ENCODE measurements at places on chromosomes 16 and 17.

GRCh38 chr17:69060822-69061221 lies at the start of gene ABCA9:
Gene ABCA9, minus strand, starts transcription at chr17:69060927. Its CDS starts 9,801 bp downstream, at chr17:69051126.
- DNase-seq, result no peak

DNA sequence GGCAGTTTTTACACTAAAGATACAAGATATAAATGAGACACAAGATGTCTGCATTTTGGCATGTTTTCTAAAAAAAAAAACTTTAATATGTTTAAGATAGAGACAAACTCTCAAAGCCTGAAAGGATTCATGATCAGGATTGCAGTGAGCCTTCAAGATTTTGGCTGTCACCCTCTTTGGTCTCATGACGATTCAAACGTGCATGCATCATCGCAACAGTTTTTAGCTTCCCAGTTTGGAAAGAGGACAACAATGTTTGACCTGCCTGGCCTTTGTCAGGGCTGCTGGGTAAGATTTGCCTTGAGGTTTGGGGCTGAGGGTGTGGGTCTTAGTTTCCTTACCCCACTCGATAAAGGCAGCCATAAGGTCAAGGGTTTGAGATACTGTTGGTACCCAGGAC lies 134.1 kb downstream of the RGS9 start:
- no peak for DNase-seq

- DNase-seq, result no peak
Measured at GRCh38 chr16:6195966-6196365, 1098.4 kb upstream of the EEF2KMT start.

DNA sequence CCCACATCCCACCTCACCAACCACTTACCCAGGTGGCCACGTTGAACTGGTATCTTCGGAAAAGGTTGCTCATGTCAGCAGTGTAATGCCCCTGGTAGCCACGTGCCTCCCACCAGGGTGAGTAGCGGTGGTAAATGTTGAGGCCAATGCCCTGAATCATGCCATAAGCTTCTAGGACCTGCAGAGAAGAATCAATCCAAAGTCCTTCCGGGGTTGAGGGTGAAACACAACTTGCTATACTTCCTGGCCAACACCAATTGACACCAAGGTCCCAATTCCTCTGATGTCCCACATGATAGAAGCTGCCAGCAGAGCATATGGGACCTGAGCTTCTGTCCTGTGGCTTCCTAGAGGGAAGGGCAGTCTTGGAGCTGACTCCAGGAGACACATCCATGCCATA lies 11.3 kb upstream of the CNOT1 start:
- no peak for DNase-seq

DNA sequence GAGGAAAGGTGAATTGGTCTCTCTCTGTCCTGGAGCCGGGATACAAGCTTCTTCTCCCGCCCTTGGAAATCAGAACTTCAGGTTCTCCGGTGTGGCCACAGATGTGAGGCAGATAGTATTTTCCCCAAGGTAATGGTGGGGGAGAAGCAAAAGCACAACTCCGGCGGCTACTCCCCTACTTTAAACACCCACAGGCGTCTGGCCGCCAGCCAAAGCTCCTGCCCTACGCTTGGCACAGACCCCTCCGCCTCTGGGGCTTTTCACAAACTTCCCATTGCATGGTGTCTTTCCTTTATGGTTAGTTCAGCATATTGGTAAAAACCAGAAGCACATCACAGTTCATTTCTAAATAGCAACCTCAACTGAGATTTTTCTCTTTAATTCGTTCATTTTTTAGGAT lies 39.4 kb upstream of the B4GALNT2 start:
- no peak for DNase-seq

DNA sequence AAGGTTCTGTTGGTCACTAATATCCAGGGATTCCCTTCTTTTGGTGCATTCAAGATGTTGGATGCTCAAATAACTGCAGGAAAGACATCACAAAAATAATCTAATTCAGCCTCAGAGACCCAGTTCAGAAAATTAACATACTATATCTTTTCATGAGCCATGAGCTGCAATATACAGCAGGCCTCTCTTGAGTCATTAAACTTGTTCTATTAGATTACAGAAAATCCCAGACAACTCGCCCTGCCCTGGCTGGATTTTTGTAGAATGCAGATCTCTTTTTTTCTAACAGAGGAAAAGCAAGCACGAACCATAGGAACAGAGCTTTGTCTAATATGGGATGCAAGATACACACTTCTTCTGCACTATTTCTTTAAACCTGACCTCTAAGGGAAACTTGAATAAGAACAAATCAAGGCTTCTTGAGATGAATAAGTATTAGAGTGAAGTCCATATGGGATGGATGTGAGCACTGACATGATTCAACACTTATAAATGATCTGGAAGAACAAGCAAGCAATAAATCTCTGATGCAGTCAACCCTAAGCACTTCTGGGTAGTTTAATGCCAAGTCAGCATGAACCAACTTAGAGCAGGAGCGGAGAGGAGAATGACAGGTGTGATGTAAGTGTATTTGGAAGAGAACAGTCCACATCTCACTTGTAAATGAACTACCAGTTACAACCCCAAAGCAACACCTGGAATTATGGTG lies 70.7 kb upstream of the GNAO1 start:
- no peak for DNase-seq

DNA sequence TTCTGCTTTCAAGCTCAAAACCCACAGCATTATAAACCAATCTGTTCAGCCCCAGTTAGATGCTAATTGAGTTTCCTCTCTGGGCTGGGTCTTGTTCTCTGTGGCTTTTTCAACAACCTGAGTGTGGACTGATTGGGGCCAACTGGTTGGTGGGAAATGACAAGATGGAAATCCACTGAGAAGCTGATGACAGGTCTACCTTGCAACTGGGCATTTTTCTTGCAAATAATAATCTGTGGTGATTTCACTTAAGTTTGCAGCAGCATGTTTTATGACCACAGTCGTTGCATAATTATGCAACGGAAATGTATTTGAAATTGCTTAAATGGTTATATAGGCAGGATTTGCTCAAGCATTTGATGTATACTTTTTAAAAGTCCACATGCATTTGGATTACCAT lies 69.9 kb downstream of the AKAP1 start:
- no peak for DNase-seq

- DNase-seq, result no peak
Measured at GRCh38 chr17:16489431-16489830, 2.6 kb downstream of the LRRC75A start.

DNA sequence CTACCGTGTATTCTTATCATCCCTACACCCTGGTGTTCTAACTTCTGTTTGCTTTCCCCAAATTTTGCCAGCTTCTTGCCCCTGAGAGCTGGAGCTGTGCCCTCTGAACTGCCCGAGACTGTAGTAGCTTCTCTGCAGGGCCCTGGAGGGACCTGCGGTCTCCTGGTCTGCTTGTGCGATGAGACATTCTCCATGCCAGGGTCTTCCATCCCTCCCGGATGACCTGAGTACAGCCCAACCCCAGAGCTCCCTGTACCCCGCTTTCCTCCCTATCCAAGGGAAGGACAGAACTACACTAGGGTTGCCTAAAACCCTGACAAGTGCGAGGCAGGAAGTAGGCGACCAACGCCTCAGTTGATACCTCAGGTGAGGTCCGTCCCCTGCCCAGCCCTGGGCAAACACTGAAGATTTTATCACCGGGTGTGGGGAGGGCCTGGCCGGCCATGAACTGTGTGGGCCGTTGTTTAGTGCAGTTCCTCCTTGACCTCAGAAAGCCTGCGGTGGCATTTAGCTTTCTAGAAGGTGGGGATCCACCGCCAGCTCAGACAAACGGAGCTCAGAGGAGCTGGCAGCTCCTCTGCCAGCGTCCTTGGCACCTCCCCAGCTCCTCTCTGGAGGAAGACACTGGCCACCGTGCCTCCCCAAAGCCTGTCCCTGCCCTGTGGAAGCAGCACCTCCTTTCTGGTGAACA lies 13.7 kb downstream of the CANT1 start:
- no peak for DNase-seq

DNA sequence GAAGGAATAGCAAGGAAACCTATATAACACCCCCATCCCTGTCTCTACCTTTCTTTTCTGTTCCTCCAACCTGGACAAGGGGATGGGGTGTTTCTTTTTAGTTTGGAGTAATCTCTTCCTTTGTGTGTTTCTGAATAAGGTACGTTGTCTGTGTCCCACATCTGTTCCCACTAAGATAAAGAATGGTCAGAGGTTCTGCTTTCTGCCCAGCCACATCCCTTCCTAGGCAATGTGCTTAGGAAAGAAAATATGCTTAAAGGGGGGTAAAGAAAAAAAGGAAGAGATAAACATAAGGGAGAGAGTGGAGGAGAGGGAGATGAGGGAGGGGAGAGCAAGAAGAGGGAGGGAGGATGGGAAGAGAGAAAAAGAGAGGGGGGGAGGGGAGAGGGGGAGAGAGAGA lies 35.1 kb downstream of the SLC6A2 start:
- no peak for DNase-seq

GRCh38 chr16:2339521-2340484 lies 725 bp downstream of the ABCA3 start:
- DNase-seq, result no peak

DNA sequence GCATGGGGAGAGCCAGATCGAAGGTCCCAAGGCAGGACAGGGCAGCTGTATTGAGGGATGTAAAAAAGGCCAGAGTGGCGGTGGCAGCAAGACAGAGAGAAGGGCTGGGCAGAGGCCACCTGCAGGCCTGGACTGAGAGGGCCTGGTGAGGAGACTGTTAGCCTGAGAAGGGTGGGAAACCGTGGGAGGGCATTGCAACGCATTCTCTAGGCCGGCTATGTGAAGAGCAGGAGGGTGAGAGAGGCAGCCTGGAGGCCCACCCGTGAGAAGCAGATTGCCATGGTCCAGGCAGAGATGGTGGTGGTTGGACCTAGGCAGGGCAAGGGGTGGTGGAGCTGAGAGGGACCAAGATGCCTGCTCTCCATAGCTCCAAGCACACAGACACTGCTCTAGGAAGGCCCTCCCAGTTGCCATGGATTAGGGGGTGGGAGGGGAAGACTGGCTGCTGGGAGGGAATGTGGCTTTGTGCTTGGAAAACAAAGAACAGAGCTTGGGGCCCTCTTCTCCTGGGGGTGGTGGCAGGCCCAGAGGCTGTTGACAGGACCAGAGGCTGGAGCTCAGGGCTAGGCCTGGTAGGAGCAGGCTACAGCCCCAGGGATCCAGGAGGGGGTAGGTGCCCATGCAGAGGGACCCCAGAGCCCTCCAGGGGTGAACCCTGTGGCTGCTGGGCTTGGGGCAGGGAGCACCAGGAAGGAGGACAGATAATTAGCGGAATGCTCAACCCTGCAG lies 12.4 kb upstream of the TCAP start:
- DNase-seq, result no peak

GRCh38 chr17:45828171-45828570 lies 16.5 kb upstream of the SPPL2C start:
- no peak for DNase-seq

GRCh38 chr16:54588026-54588425 lies 301.4 kb upstream of the IRX3 start:
- no peak for DNase-seq

DNA sequence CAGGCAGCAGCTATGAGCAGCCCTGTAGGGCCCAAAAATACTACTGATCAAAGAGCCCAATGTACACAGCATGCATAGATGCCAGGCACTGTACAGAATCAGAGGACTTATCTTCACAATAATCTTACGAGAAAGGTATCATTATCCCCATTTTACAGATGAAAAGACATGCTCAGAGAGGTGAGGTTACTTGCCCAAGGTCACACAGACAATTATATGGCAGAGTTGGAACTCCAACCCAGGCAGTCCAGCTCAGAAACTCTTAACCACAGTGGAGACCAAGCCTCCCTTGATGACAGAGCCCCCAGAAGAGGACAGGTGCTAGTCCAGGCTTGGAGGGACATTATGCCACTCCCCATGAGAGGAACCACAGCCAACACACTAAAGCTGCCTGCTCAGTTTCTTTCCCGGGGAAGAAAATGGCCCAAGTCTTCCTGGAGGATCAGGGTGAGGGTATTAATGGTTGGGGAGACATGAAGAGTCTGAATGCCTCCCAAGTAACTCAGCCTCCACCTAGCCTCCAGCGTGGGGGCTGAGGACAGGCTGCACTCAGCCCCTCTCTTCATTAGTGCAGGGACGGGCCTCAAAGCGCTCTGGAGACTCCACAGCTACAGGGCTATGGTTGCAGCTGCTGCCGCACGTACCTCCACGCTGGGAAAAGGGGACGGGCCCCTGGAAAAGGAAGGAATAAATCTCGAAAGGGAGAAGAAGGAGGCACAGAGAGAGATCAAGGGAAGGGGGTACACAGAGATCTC lies 826 bp downstream of the UNC119 start:
- DNase-seq, result no peak

DNA sequence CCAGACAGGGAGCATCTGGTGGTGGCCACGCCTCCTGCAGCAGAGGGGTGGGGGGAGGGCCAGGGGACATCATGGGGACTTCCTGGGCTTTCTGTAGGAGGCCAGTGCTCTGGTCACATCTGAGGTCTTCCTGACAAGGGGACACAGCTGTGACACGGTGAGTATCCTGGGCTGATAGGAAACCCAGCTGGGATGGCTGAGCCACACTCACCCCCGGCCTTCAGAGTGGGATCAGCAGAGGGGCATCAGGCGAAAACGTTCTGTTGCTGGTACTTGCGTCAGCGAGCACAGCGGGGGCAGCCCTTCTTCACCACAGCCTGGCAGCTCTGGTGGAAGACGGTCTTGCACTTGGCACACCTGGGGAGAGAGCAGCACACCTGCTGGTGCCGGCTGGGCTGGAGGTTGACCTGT lies 122.9 kb upstream of the SMURF2 start:
- no peak for DNase-seq

DNA sequence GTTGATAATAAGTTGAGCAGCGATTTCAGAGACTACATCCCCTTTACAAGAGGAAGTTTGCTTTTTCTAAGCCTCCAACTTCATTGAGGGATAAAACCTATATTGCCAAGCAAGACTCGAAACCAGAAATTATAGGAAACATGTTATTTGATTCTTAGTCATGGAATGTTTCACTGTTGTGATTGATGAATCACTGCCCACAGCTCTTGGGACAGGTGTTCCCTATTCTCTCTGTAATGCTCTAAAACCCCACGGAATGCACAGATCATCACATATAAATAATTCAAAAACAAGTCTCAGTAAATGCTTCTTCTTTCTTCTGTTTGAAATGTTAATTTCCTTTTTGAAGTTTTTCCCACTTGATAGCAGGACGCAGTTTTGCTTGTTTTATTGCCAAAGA lies 809.5 kb upstream of the GOT2 start:
- no peak for DNase-seq

DNA sequence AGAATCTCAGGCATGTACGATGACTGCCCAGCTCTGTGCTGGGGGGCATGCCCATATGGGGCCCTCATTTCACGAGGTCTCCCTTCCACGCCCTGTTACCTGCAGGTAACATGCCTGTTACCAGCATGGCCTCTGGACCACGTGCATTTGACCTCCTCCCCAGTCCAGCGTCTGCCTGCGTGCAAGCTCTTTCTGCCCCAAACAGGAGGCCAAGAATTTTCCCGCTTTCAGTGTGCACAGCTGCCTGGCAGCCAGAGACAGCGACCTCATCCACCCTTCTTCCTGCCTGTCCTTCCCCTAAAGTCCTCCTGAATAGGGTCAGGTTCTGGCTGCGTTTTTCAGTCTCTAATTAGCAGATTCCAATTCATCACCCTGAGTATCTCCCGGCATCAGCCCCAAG lies 306.5 kb upstream of the ZFHX3 start:
- DNase-seq, result no peak

- no peak for DNase-seq
Measured at GRCh38 chr16:50252082-50252611, 14.2 kb upstream of the ADCY7 start.
